ENCODE measurements at places on chromosomes 11 and 22.

DNA sequence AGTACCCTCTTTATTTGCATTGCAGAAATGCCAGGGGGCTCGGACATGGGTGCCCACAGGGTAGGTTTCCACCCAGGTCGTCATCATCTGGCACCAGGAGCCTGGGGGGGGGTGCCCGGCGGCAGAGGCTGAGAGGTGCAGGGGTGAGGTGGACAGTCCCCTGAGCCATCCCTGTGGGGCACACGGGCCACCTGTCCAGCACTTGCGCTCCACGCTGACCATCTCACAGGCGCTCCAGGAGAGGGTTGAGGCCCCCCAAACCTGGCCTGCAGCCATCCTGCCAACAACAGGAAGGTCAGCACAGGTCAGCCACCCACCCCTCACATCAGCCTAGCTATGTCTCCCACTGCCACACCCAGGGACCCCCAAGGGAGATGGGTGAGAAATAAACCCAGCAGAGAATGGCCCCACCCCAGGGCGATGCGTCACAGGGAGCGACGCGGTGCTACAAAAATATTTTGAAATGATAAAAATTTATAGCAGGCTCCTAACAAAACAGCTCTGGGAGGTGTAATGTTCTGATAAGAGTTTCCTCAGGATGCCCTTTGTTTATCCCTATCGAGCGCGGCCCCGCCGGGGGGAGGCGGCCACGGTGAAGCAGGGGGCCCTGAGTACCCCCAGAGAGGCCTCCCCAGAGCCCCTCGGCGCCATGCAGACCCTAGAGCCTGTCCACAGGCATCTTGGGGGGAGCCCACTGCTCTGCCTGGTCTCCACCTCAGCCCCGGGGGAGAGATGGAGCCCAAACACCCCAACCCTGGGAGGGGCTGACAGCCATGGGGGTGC is 21.0 kb upstream of the GNB1L start:
- no peaks in the 10 kb centered on the region for H3K36me3 ChIP-seq
- H3K27ac ChIP-seq, result peak overlapping the region; percentile 67
- DNase-seq, result peak; percentile 35
- H3K4me3 ChIP-seq, result no peak overlapping the region

- H3K27ac ChIP-seq, result peak overlapping the region; percentile 84
- no peaks in the 10 kb centered on the region for H3K36me3 ChIP-seq
- no peaks in the 10 kb centered on the region for H3K4me1 ChIP-seq
- peak overlapping the region; percentile 82 for H3K4me3 ChIP-seq
- DNase-seq, result peak; percentile 41
- no peaks in the 10 kb centered on the region for H3K27me3 ChIP-seq
Measured at GRCh38 chr11:57513911-57514537, 1.5 kb downstream of the SLC43A1 start.

GRCh38 chr11:119432484-119433357 is 9.7 kb upstream of the THY1 start:
- H3K4me1 ChIP-seq, result no peaks in the 10 kb centered on the region
- peak overlapping the region; percentile 19 for H3K4me3 ChIP-seq
- peak overlapping the region; percentile 61 for H3K27ac ChIP-seq
- H3K27me3 ChIP-seq, result no peaks in the 10 kb centered on the region
- no peak for DNase-seq

DNA sequence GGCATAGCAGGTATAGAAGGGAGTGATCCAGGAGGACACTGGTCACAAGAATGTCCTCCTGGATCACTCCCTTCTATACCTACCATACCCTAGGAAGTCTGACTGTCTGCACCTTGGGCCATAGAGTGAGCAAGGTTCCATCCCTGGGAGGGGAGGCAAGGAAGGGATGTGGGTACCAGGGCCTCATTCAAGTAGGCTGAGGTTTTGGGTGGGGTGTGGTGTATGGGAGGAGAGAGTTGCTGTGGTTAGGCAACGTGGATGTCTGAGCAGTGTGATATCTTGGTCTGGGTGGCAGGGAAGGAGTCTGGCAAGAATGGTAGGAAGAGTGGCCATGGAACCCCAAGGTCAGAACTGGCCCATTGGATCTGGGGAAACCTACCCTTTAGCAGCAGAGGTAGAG is 13.2 kb downstream of the PPFIBP2 start:
- H3K36me3 ChIP-seq, result no peaks in the 10 kb centered on the region
- DNase-seq, result no peak
- no peak overlapping the region for H3K4me3 ChIP-seq
- no peaks in the 10 kb centered on the region for H3K27me3 ChIP-seq

DNA sequence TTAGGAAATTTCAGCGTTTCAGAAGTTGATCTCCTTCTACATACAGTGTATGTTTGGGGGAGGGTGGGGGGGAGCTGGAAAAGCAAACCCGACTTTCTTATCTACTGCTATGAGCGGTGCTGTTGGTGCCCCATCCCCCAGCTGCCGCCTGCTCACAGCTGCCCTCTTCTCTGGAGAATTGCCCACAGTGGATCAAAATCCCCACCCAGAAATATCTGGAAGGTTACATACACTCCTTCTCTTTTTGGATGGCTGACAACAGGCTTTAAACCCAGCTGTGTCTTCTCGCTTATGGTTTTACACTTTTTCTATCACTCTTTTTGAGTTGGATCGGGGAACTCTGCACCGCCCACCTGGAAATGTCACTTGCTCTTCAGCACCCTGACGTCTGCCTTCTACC is 56.4 kb downstream of the DHCR7 start:
- H3K36me3 ChIP-seq, result no peaks in the 10 kb centered on the region
- H3K4me3 ChIP-seq, result no peak overlapping the region
- H3K27me3 ChIP-seq, result no peaks in the 10 kb centered on the region
- no peak for DNase-seq
- no peak overlapping the region for H3K27ac ChIP-seq
- H3K4me1 ChIP-seq, result no peaks in the 10 kb centered on the region

All from uterus (tissue), 4 donors.